Stimulated activated naive B cell treated with anti-CD40 and anti-IgM and Interleukin-4, amounts not matched to agents 10 μg/mL and 1 μg/mL and 100 μg/mL, for 72 hours (primary cell): ENCODE measurements at places on chromosomes 5 and 9.

DNA sequence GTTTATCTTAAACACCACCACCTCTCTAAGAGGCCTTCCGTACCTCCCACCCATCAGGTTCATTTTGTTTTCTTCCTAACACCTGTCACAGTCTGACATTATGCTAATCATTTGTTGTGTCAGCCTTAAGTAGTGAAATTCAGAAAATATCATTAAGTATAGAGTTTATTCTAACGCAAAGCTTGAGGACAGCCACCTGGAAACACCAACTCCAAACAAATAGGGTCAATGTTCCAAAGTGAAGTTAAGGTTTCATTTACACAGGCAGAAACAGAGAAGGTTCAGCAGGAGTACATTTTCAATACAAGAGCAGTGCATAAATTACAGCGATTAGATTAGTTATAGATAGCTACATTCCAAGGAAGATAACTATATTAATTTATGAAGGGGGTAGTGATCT lies 1.3 kb upstream of the SMC5 start:
- DNase-seq, result no peak

- DNase-seq, result no peak
Measured at GRCh38 chr9:38421498-38422211, 2.6 kb downstream of the IGFBPL1 start.

- DNase-seq, result no peak
Measured at GRCh38 chr5:145697251-145697990, 137.7 kb downstream of the PRELID2 start.

GRCh38 chr9:21830589-21830988 lies 28.2 kb downstream of the MTAP start:
- DNase-seq, result no peak

GRCh38 chr5:96222129-96222528 lies 210.9 kb downstream of the PCSK1 start:
- DNase-seq, result no peak

DNA sequence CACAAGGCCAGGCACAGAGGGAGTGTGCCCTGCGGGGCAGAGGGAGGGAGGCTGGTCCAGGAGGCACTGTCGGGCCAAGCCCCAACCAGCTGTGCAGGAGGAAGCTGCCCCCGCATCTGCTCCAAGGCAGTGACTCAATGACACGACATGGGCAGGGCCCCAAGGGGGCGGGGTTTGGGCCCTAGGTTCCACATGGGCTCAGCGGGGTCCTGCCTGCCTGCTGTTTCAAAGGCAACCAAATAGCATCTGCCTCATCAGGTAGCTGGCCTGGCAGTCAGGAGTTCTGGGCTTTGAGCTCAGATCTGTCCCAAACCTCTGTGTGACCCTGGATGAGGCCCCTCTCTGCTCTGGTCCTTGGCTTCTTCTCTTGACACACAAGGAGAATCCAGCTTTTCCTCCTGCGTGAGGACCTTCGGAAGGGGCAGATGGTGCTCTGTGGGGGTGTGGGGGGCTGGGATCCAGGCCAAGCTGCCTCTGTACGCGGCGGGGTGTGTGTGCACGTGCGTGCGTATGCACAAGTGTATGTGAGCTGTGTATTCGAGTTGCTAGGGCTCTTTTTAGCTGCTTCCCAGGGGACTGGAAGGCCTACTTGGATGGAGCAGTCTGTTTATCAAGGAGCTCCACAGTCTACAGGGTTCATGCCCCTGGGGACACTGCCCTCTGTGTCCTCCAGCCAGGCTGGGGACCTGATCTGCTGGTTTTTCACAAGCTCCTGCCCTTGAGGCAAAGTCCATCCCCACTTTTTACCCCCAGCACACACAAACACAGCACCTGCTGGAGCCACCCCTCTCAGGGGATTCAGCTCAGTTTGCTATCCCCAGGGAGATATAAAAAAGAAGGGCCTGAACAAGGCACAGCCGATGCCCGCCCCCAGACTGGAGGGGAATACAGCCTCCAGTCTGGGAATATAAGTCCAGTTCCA lies 138.9 kb downstream of the RGS3 start:
- peak; percentile 79 for DNase-seq

- DNase-seq, result no peak
Measured at GRCh38 chr9:71941998-71942567, 30.6 kb downstream of the C9orf85 start.

GRCh38 chr9:133427658-133428348 lies 5.6 kb downstream of the ADAMTS13 start:
- no peak for DNase-seq

DNA sequence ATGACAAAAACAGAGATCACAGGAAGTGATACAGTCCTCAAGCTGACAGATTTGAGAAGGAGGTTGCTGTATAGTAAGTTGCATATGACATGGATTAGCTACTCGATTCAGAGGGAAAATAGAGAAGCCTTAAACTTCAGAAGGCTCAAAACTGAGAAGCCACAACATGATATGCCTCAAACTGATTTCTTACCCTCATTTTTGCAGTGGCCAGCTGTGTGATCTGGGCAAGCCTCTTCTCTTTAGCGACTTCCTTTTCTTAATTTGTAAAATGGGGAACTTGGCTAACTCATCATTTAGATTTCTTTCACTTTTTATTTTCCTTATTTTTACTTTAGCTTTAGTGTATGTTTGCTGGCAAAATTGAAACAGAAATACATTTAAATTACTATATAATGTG lies 421.1 kb downstream of the KIF4B start:
- DNase-seq, result no peak
